ENCODE measurements at places on chromosomes 2 and 18.

GRCh38 chr2:165176780-165177179 lies 27.1 kb downstream of the SCN3A start:
- no peak for DNase-seq

- no peak for DNase-seq
Observed at GRCh38 chr18:9928646-9929259, 14.9 kb downstream of the VAPA start.

DNA sequence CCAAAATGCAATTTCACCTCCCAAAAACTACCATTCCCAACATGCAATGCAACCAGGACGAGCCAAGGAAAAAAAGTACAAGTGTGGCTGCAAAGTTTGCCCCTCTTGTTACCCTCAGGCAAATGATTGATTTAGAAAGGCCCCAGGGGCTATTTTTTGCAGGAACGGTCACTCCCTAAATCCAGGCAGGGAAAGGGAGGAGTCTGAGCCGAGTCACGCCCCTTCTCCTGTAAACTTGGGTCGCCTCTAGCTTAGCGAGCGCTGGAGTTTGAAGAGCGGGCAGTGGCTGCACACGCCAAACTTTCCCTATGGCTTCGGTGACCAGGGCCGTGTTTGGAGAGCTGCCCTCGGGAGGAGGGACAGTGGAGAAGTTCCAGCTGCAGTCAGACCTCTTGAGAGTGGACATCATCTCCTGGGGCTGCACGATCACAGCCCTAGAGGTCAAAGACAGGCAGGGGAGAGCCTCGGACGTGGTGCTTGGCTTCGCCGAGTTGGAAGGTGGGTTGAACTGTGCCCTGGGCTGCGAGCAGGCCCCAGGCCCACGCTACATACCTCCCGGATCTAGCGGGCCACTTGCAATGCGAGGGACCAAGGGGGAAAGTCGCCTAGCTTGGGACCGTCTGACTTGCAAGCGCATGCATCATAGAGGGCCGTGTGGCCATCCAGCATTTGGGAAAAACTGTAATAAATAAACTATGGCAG lies at the start of gene GALM:
Gene GALM, plus strand, starts transcription at position 261 of the 702 bp plus-strand sequence. Its CDS starts 48 bp downstream, at position 309.
- DNase-seq: no peak

GRCh38 chr18:13653746-13654433 lies 72.5 kb downstream of the FAM210A start:
- peak; percentile 43 for DNase-seq

GRCh38 chr2:212994976-212995375 lies 156.4 kb downstream of the IKZF2 start:
- DNase-seq: no peak

DNA sequence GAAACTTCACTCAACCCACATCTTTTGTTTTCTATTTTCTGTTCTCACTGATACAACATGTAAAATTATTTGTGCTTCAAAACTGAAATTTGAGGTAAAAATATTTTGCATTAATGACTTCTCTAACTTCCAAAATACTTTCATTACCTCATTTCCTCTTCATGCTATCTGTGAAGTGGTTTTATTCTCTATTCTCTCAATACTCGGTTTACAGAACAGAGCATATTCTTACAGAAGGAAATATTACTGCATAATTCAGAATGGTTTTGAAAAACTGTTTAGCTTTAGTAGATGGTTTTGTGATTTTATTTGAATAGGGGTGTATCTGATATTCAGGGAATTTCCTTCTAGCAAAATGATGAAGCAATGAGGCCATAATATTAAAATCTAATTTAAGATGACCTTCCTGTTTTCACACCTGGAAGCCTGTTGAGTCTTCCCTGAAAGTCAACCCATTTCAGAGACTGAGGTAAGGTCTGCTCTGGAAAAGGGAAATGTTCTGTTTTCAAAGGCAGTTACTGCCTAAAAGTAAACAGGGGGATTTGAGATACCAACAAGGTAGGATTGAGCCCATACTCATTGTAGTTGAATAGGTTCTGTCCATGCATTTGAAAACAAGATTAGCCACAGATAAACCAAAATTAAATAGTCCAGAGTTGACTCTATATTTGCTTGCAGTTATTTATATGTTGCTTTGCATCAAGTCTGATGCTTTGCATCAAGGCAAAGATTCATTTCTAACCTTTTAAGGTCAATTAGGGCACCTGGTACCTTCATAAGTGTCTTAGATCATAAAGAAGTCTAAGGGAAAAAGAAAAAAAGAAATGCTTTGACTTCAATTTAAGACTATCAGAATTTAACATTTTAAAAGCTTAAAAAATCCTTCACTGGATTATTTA lies 50.8 kb upstream of the PEX13 start:
- no peak for DNase-seq

DNA sequence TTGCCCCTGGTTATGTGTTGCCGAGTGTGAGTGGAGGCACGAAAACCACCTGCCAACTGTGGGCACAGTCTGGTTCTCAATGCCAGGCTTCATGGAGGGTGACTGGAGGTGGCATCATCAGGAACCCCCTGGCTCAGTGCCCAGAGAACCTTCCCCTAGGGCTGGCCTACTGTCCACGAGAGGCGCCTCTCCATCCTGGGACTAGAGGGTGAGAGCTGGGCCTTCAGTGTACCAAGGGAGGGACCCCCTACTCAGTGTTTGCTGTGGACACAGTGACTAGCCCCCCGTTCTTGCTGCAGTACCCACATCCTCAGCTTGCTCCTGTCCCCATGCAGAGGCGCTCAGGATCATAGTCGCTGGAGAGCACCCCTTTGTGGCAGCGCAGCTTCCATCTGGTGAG lies 202.6 kb downstream of the HDAC4 start:
- DNase-seq: no peak

DNA sequence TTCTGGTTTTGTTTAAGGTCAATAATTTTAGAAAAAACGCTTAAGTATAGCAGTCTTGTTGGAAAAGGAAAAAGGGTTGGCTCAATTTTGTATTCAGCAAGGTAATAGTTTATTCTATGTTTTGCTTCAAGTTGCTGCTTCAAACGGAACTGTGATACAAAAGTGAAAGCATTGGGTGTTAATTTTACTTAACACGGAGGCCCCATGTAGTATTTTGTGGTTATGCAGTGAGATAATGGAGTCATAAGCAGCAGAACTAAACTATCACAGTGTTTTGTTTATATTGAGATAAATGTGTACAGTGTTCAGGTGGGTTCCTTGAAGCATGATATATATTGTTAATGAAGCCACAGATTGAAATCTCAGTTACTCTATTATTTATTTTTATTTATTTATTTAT lies 67.0 kb upstream of the LYPD6B start:
- no peak for DNase-seq

GRCh38 chr18:48974304-48975119 lies 23.7 kb upstream of the SMAD7 start:
- peak; percentile 70 for DNase-seq

DNA sequence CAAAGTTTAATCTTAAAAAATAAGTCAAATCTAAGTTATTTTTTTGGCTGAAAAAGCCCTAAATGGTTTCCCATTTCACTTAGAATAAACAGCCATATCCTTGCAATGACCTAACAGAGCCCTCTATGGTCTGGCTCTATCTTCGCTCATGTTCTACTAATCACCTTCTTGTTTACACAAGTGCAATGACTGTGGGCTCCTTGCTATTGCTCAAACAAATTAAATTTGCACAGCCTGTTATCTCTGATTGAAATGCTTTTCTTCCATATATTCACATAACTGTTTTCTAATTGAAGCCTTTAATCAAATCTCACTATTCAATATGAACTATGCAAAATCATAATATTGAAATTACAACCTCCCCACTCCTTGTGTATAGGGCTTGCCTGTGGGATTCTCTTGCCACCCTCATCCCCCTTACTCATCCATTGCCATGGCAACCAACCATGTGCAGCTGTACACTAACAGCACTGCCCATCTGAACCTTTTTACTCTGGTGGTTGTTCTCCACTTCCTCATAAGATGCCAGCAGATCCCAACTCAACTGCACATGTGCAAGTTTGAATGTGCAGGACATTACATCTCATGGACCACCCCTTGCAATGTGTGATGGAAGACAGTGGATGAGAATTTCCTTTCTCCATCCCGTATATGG lies 1083.2 kb downstream of the SOCS6 start:
- no peak for DNase-seq

- DNase-seq: no peak
Observed at GRCh38 chr2:233354971-233355574, 779 bp downstream of the DGKD start.

GRCh38 chr2:131535526-131535925 lies 7.8 kb downstream of the CCDC74A start:
- DNase-seq: no peak

DNA sequence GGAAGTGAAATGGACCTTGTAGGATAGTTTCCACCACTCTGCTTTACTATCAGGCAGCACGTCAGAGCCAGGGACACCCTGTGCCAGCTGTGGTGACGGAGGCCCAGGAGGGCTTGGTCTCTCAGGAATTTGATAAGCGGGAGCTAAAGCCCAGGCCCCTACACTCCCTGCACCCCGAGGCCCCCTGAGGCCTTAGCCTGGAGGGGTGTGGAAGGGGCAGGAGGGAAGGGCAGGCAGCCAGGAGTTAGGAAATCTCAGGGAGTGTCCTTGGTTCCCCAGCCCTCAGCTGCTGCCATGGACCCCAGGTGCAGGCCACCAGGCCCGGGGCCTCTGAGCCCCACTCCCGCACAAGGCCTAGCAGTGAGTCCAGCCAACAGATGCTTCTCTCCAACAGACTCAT lies 38.2 kb downstream of the PDIA6 start:
- no peak for DNase-seq

- no peak for DNase-seq
Observed at GRCh38 chr18:61471942-61472341, 138.7 kb downstream of the CDH20 start.

GRCh38 chr2:106161938-106162820 lies 31.9 kb downstream of the UXS1 start:
- no peak for DNase-seq

- DNase-seq: no peak
Observed at GRCh38 chr2:114160263-114160981, 270.5 kb downstream of the ACTR3 start.

GRCh38 chr2:102418421-102418961 lies 4.5 kb upstream of the IL18RAP start:
- DNase-seq: no peak

DNA sequence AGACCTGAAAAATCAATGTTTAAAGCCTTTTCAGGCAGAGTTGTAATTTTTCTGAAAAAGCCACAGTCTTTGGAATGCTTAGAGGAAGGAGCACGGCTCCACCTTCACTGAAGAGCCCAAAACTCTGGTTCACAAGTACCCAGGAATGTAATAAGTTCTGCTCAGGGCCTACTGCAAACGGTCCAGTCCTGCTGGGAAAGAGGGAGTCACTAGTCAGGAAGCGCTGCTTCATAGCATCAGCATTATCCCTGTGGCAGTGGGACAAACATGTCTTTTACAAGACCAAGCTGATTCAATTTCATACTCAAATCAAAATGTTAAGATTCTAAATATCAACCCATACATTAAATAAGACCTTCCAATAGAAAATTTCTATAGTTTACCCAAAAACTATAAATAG lies 152.9 kb upstream of the PGAP1 start:
- no peak for DNase-seq

DNA sequence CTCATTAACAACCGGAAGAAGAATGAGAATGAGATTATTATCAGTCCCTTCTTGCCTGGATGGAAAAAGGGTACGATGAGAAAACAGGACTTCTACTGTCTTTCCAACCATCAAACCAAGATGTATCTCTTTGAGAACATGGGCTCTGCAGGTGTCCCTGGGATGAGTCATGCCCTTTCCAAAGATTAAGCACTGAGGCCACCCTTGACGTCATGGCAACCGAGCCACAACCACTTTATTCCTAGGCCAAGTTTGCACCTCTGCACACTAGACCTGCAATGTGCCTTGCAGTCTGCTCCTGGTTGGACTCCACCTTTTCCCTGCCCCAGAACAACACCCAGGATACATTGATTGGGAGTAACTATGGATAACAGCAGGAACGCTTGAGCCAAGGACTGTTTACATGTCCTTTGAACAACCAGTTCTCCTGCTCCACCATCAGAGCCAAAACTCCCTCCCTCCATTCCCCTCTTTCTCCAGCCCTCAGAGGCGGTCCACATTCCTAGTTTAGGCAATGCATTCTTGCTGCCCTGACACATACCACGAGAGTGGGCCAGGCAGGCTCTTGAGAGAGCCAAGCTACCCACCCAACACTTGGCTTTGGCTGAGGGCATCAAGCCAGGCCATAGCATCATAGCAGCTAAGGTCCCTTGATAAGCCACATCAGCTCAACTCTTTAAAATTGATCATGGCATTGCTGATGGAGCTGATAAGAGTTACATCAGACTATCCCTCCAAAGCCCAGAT lies 310.7 kb downstream of the TNS1 start:
- DNase-seq: peak; percentile 11

GRCh38 chr2:71603311-71603811 lies 150.0 kb downstream of the DYSF start:
- peak; percentile 5 for DNase-seq

DNA sequence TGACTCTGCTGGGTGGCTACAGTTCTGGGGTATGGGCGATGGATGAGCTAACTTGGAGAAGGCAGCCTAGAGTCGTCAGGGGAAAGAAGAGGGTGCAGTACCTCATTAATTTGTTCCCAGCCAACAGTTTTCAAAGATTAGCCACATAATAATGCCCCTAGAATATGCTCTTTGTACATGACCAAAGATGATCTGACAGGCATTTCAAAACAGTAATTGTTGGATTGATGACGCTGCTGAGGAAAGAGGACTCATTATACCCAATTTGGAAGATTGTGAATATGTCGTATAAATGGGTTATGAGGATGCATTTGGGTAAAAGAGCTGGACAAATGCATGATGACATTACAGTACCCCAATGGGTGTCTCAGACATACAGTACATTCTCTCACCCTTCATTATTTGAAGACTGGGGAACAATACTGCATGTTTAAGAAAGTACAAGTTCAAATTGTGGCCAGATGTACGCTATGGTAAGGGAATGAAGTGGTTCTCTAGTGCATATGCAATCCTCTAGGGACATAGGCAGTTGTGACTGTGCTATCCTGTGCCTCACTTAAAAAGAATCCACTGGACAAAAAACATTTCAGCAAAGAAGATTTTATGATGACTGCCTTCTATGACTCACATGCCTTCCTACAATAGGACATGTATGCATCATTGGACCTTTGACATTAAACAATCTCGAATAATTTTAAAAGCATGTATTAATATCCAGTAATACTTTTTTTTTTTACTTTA lies 233.2 kb downstream of the CNTNAP5 start:
- no peak for DNase-seq

DNA sequence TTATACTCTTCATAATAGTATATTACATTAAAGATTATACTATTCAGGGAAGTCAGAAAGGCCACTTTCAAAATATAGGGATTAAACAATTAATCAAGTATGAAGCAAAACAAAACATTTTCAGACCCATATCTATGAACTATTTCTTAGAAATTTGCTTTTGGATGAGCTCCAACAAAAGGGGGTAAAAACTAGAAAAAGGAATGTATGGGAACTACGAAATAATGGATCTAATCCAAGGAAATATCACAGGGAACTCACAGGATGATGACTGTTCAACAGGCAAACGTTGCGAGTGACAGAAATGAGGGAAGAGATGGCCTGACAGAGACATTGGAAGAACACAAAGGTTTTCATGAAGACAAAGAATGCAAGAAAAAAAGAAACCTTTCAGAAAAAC lies 27.9 kb downstream of the G6PC2 start:
- no peak for DNase-seq

- no peak for DNase-seq
Observed at GRCh38 chr2:234290671-234291070, 206.2 kb downstream of the ARL4C start.

All from WERI-Rb-1 (cell line).